Stimulated activated CD4-positive, alpha-beta T cell treated with anti-CD3 and anti-CD28 coated beads, Interleukin-12 subunit alpha, Interleukin-12 subunit beta, amount 100 ng/mL, for 48 hours (primary cell): ENCODE measurements at places on chromosomes 6 and 20.

GRCh38 chr20:24544371-24544770, 74.9 kb downstream of the SYNDIG1 start:
- no peak for DNase-seq

DNA sequence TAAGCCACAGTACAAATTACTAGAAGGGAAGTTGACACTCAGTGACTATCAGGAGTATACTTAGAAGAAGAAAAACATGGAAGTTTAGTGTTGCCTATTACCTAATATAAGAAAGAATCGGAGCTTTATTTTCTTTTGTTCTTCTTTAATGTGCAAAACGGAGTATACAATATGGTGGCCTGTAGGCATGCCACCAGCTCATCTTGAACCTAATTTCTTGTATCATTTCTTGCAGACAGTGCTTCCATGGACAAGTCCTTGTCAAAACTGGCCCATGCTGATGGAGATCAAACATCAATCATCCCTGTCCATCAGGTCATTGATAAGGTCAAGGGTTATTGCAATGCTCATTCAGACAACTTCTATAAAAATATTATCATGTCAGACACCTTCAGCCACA, 141.3 kb downstream of the ADGRG6 start:
- DNase-seq = no peak

DNA sequence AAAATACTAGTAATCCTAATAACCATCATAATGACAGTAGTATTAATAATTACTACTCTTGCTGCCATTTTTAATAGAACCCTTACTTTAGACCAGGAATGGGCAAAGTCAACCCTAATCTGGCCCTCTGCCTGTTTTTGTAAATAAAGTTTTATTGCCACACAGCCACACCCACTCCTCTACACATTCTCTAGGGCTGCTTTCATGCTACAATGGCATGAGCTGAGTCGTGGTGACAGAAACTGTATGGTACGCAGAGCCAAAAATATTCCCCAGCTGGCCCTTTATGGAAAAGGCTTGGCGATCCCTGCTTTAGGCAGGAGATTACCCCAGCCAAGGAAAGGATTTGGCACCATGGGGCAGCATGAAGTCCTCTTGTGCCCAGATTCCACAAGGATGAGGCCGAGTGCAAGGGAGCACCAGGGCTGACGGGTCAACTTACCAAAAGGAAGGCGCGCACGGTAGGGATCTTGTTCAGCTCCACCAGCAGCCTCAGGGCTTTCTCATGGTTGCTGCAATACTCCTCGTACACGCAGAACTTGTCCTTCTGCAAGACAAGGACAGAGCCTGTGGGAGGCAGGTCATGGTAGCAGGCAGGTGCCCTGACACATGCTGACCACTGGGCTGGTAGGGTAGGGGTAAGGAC, 93.6 kb downstream of the PREX1 start:
- no peak for DNase-seq

GRCh38 chr6:66926060-66926459, 1219.0 kb upstream of the EYS start:
- DNase-seq = no peak

DNA sequence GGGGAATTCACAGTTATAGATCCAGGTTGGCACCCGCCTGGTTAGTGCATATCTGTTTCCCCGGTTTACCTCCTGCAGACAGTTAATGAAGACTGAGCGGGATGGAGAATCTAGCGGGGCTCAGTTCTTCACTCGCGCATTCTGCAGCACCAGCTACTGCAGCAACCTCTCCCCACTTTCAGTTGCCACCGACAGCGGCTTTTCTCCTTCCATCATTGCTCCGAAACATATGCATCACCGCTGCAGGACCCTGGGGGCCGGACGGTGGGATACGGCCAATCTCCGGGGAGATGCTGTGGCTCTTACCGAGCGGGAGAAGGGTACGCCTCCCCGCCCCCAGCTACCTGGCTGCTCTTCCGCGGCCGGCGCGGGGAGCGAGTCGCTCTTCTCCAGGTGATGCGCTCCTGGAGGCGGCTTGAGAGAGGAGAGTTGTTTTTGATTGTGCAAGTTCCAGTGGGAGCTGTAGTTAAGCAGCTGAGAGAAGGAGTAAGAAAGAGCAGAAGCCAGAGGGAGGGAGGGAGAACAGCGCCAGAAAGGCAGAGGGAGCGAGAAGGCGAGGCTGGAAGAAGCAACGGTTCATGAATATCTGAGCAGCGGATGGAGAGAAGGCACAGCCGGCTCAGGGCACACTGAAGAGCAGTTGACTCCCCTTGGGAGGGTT, at the start of gene SGK1:
TSS of gene SGK1 (minus strand) at position 642 of the 661 bp plus-strand sequence. CDS start 652 bp downstream, outside the sequence.
- DNase-seq = no peak

DNA sequence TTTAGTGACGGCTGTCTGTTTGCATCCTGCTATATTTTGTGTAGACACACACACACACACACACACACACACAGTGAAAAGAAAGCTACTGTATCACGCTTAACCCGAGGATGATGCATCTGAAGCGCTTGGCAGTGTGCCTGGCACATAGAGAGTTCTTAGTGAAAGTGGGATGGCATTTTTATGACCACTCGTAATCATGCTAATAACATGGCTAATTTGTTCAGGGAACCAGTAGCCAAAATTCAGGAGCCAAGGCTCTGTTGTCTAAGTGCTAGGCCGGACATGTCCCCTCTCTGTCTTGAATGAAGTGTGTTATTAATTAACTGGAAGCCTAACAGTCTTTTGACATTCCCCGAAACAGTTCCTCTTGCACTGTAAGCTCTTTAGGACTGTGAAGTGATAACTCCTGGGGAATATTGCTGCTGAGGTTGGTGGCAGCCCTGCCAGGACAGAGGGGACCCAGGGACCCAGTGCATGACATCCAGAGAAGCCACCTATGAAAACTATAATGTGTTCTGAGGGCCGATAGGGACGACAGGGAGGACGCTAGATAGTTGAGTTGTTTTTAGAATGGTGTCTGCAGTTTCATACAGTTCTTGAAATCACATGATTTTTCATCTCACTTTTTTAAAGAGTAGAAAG, 45.0 kb upstream of the IRF4 start:
- DNase-seq = no peak
